ENCODE measurements at places on chromosomes 13 and 19. TPM values are rescaled to one million over a fixed set of nuclear protein-coding genes. Genes with fewer than 3 reads are reported as not detected.

CHST8 gene
- total RNA-seq: under 0.01 TPM

RFX1 gene
- total RNA-seq: 1.5 TPM

ICAM5 gene
- under 0.01 TPM for total RNA-seq

UNC13A gene
- total RNA-seq: under 0.01 TPM

IGFL2 gene
- total RNA-seq: not detected

C1QTNF9B gene
- not detected for total RNA-seq

ANGPTL8 gene
- not detected for total RNA-seq

CRB3 gene
- not detected for total RNA-seq

CC2D1A gene
- 4.2 TPM for total RNA-seq

TEX26 gene
- total RNA-seq: not detected

SYT3 gene
- total RNA-seq: under 0.01 TPM

TEAD2 gene
- 43.8 TPM for total RNA-seq

ENOX1 gene
- 8.5 TPM for total RNA-seq

ZNF208 gene
- not detected for total RNA-seq

MBD3L3 gene
- not detected for total RNA-seq

PNMA8B gene
- under 0.01 TPM for total RNA-seq

GNG7 gene
- 0.32 TPM for total RNA-seq

APC2 gene
- total RNA-seq: under 0.01 TPM

SLC25A41 gene
- not detected for total RNA-seq

BST2 gene
- 146 TPM for total RNA-seq

GJB6 gene
- not detected for total RNA-seq

PRTN3 gene
- total RNA-seq: not detected

FFAR1 gene
- total RNA-seq: not detected

TTC9B gene
- not detected for total RNA-seq

TRPC4 gene
- total RNA-seq: 0.32 TPM

Data from epithelial cell of umbilical artery (primary cell).